Choroid plexus epithelial cell (primary cell): ENCODE measurements at places on chromosomes 4 and X.

DNA sequence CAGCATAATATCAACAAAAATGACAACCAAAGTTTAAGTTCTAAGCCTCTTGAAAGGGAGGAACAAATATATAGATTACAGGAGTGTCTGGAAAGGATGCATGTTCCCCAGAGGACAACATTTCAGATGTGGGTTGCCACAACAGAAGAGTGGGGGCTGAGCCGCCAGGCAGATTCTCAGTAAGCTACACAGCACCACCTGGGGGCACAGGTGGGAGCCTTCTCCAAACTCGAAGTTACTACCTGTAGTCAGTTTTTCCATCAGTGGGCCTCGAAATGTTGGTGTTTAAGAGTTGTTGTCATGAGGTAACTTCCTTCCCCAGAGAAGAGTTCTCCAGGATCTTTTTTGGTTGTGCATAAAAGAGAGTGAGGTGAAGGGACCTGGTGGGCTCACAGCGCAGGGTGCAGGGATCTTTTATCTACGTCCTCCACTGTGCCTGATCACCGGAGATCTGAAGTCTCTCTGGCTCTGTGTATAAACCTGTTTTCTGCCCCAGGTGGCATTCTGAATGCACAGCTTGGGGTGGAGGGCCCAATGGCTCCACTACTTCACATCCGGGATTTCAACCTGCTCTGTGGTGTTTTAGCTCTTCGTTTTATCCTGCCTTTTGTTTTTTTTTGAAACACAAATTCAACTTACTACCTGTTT is 58.4 kb upstream of the STS start:
- no peak for DNase-seq

GRCh38 chr4:176451443-176451842 is 131.7 kb downstream of the SPCS3 start:
- no peak for DNase-seq

- no peak for DNase-seq
Measured at GRCh38 chr4:101952985-101953384, 162.5 kb downstream of the BANK1 start.

DNA sequence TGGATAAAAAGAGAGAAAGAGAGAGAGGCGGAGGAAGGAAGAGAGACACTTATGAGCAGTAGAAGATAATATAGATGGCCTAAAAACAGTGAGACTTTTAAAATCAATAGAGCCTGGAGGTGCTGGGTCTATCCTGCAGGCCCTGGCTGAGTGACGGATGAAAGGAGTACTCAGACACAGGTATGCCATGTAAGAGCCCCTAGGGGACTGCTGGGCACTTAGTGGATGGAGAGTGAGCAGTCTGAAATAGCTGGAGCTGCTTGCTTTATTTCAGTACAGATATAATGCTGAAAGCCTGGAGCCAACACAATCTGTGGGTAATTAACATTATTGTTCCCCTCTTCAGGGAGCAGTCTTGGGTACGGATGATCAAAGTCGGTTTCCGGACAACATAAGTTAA is 578.6 kb downstream of the SPOCK3 start:
- no peak for DNase-seq

DNA sequence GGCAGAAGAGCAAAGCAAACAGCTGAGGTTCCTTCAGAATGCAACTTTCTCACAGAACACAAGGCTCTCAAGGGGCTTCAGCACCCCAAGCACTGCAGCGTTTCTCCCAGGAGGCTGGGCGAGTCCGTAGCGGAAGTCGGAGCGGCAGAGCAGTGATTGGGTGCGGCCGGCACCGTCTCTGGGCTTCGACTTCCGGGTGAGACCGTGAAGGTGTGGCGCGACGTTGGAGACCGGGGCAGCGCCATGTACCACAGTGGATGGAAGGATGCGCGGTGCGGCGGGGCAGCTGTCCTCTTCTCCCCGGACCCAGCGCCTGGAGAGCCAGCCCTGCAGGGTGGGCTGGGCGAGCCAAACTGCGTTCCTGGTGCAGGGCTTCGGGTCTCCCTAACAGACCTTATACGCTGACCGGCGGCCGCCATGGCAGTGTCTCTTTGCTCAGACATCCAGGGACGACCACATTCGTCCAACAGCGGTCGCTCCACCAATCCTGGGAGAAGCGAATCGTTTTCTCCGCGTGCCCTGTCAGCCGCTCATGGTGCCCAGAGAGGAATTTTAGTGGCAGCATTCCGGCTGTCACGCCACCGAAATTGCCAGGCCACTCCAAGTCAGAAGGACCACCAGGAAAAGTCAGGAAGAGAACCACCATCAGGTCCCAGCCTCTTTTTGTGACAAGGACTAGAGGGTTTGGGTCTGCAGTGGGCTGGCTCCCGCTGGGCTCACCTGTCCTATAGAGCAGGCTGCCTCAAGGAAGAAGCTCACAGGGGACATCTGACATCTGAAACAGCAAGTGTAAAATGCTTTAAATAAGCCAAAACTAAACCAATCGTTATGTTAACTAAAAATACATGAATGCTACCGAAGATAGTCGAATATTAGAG is 20.5 kb downstream of the TRIM61 start:
- peak; percentile 80 for DNase-seq

- DNase-seq: no peak
Measured at GRCh38 chrX:35786271-35786670, 11.9 kb upstream of the MAGEB16 start.

- DNase-seq: no peak
Measured at GRCh38 chr4:1271686-1272085, 18.0 kb upstream of the MAEA start.

- DNase-seq: no peak
Measured at GRCh38 chrX:125205918-125206665, 113.6 kb upstream of the TEX13C start.

- DNase-seq: no peak
Measured at GRCh38 chrX:135697601-135698000, 15.8 kb upstream of the CT45A1 start.

GRCh38 chrX:44937606-44938005 is 64.6 kb downstream of the KDM6A start:
- no peak for DNase-seq

- peak; percentile 39 for DNase-seq
Measured at GRCh38 chr4:55169352-55169961, 44.1 kb upstream of the KDR start.

DNA sequence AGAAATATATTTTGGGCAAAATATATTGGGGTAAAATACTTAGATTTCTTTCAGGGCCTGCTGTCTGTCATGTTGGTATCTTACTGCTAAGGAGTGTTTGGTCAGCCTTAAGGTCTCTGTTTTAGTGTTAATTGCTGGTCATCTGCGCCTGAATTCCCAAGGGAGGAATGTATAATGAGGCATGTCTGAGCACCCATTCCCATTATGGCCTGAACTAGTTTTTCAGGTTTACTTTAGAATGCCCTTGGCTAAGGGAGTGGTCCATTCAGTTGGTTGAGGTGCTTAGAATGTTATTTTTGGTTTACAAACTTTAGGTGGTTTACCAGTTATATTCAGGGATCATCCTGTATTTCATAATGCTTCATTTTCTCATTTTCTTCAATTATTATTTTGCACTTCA is 125.9 kb downstream of the CFAP299 start:
- DNase-seq: no peak

DNA sequence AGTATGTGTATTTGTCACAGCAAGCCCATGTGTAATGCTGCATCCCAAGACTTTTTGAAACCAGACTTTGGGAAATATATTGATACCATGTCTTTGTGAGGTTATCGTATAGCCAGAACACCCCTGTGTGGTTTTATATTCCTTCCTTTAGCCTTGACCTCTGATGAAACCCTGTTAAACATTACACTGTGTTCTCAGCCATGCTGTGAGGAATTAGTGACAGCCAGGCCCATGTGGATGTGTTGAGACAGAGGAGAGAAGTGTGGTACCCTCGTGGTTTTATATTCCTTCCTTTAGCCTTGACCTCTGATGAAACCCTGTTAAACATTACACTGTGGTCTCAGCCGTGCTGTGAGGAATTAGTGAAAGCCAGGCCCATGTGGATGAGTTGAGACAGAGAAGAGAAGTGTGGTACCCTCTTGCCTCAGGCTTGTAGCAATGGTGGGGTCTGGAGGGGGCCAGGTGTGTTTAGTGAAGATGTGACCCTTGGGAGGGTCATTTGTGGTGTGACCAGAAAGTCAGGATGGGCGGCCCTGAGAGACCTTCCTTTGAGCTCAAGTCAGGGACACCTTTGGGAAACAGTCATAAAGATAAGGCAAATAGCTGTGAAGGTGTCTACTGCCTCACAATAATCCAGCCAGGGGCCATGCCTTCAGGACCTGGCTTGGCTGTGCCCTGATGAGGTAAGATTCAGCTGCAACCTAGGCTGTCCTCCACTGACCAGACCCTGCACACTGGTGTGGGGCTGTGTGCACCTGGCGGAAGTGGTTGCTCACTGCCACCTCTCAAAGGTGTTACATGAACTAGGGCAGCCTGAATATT is 110.0 kb downstream of the IRF2 start:
- DNase-seq: peak; percentile 69
